ENCODE measurements at places on chromosomes 2 and 18.

DNA sequence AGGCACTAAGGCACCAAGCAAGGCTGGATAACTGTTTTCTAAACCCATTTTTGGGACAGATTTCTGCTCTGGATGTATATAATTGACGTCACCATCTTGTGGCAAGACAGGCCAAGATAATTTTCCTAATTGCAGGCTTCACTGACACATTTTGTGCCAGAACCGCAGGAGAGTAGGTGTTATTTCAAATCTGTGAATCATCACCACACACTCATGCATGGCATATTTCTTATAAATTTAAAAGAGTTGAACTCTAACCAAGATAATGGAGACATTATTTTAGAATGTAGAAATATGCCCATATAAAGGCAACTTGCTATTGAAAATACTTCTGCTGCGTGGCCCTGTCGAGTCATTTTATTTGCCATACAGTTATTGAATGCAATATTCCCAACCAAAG is 68.3 kb upstream of the ACYP2 start:
- no peak for DNase-seq

- no peak for DNase-seq
These were observed 24.6 kb downstream of the NRP2 start for GRCh38 chr2:205706769-205707381.

DNA sequence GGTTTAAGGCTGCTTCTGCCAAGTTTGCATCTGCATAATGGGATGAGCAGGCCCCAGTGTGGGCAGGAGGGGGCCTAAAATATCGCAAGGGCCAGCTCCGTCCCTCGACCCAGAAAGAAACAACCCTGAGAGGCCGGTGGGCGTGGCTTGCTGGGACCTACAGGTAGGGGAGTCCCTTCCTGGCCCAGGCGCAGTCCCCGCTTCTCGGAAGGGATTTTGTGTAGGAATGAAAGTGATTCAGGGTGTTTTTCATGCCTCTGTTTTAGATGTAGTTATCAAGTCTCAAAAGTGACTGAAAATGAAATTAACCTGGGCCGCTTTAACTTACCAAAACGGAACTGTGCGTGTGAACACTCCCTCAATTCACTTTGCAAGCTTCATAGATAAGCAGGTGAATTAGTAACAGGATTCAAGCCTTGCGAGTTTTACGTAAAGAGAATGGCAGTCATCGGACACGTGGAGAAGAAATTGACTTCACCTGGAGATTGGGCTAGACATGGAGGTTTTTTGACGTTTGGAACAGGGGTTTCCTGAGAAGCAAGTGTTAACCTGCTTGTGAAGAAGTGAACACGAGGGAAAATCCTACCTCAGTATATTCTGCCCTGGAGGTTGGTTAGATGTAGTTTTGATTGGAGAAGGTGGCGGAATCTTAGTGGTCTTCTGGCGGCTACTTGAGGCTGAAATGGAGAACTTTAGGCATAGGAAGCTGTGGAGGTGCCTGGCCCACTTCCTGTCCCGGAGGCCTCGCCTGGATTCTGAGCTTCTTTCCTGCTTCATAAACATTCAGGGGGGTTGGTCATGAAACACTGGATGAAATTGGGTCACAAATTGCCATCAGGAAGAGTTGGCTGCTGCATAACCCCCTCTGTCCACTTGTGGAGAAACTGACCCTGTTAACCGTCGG is 1.7 kb downstream of the NCK2 start:
- DNase-seq = peak; percentile 52

DNA sequence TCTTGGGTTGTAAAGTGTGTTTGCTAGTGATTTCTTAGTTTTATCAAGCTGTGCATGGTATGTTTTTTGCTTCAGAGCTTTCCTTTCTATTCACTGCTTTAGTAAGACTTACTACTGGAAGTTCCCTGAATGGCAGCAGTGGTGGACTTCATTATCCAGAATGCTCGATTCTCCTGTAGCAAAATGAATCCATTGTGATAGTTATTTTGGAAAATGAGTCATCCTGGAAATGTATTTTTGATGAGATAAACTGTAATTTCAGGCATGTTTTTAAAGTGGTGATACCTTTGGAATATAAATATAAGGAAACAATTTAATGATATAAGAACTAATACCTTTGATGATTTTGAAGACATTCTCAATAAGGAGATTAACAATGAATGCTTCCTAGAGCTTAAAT is 387.1 kb downstream of the PTPRM start:
- DNase-seq = no peak

DNA sequence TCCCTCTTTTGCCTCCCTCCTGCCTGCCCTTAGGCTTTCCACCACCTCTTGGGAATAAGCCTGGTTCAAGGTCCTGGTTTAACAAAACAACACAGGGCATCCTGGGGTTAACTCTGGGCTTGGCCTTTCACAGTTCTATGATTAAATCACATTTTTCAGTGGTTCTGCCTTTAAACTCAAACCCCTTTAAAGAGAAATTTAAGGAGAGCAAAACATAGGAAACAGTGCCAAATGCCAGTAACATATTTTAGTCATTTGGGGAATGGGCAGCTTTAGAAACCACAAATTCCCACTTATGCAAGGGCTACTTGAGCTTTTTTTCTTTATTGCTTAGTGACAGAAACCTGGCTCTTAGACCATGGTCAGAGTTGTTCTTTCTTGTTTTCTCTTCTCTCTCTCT is 112.2 kb upstream of the FZD5 start:
- no peak for DNase-seq

GRCh38 chr18:48046843-48047242 is 116.4 kb upstream of the SMAD2 start:
- DNase-seq = no peak

DNA sequence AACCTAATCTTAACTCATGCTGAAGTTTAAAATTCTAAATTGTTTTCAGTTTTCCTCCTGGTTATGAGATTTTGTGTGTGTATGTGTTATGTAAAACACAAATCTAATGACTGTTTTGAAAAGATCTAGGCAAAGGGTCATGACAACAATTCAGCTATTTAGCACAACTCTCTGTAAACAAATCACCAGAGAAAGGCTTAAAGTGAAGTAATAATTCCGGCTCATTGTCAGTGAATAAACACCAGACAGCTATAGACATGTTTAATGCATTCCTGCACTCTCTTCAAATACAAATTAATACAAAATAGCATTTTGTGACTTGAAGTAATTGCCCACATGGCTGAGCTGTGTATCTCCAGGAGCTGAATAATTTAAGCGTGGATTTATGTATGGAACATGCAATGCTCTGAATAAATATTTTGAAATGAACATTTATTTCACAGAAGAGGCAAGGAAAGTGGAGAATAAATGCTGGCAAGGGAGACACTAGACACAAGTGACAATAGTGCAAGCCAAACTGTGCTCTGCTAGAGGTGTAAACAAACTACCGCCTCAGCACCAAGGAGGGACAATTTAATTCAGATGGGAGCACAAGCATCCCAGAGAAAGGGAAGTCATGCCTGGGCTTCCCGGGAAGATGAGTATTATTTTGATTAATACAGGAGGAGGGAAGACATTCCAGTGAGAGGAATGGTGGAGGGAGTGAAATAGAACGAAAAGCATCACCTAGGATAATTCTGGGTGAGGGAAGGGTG is 133.6 kb upstream of the XPO1 start:
- no peak for DNase-seq

DNA sequence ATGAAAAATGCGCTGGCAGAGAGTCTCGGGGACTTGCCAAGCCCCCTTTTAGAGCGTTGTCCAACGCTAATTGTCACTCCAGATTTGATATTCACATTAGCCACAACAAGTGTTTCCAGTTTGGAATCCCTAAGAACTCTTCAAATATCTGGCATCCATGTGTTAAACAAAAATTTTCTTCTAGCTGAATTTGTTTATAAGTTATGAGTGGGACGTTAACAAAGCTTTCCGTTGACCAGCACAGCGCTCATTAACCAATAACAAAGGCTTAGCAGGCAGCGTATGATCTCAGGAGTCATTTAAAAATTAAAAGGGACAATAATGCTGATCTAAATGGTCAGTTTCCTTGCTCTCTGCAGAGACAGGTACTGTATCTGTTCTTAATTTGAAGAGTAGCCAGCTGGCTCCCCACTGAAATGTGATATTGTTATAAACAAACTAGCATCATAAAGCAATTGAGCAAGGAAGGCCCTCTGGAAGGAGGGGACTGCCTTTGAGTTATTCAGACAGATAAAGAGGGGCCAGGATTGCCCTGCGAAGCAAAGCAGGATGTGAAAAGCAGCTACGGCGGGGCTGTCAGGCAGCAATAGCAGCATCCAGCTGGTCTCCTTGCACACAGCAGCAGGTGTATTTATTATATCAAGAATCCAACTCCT is 337.2 kb upstream of the SALL3 start:
- DNase-seq = no peak

DNA sequence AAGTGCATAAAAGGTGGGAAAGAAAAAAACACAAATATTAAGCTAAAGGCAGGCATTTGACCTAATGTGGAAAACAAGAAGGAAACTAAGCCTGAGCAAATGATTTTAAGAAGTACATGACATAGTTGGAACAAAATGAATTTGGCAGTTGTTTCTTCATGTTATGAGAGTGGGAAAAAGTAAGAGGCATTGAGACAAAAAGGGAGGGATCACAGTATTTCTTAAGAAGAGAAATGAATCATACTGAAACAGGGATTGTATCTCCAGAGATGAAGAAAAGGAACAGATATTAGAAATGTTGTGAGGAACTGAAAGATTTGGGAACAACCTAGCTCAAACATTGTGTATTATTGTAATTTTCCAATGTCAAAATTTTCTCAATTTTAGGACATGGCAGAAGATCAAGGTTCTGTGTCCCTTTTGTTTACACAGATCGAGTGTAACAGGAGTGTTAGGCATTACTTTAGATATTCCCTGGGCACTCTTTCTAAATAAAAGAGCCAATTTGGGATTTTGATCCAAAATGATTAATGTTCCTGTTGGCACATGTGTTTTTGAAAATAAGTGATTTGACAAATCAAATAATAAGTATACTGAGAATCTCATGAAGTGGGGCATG is 98.6 kb downstream of the CALCRL start:
- no peak for DNase-seq

Data from effector memory CD8-positive, alpha-beta T cell (primary cell).